ENCODE measurements at places on chromosomes 7 and 10.

GRCh38 chr7:106610996-106611886, 49.7 kb downstream of the CCDC71L start:
- DNase-seq: no peak

DNA sequence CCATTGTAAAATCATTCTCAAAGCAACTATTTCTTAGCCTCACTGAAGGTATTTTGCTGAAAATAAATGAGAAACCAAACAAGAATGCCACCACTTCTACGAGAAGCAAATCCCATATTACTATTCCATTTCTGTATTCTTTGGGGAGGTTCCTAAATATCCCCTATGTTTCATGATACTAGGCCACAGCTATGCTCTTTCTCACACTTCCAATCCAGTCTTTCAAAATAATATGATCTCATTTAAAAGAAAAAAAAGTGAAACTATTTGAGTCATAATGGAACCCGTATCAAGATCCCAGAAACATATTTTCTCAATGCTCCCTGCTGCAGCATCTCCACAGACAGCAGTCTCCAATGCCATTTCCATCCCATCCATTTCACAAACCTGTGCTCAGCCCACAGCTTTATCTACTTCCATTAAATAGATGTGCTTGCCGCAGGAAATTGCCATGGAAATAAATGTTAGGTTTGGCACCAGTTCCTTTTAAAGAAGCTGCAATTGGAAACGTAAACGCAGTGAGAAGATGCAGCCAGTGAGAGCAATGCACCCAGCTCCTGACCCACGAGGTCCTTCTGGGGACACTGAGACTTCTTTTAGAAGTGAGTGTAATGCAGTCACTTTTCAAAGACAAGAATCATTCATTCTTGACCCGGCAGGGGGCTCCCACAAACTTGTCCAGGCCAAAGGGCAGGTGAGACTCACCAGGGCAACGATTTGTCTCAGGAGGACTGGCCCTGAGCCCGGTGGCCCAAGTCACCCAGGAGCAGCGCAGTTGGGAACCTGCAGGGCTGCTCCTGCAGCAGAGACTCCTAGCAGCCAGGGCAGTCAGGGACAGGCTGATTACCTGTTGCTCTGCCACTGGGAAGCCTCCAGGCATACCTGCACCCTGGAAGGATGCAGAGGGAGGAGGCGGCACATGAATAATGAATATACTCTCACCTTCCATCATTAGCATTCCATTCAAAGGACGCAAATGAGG, 99.6 kb downstream of the C10orf90 start:
- DNase-seq: no peak

DNA sequence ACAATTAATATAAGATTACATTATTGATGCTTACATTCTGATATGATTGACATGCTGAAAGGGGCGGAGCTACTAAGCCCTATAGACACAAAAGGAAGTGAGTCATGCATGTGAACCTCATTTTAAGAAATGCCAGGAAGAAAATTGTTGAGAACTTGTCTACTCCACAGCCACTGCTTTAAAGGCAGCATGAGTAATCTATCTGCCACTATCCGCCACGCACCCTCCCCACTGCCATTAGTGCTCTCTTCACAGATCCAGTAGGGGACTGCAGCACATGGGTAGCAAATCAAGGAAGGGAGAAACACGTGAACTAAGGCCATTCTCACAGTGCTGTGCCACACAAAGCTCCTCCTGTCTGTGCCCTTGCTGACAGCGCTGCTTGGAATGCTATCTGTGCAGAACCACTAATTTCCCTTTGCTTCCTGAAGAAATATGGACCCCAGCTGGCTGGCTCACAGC, 524.8 kb downstream of the GRM8 start:
- no peak for DNase-seq

- no peak for DNase-seq
These were observed 25.6 kb upstream of the SOSTDC1 start for GRCh38 chr7:16491148-16491547.

DNA sequence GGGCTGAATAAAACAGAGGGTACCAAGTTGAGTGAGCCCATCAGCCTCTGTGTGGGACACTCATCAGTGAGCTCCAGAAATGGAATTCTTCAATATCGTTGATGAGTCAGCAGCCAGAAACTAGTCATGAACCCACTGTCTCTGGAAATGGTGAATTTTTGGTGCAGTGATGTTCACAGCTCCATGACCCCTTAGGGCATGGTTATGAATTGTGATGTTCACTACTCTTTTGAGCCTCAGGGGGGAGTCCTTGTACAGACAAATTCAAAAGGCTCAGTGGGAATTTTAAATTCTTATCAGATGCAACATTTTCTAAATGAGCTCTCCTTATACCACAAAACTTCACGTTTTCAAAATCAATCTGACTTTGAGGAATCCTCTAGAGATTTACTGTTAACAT, 335.7 kb downstream of the PHTF2 start:
- DNase-seq: no peak

GRCh38 chr10:101018118-101018599, 12.8 kb downstream of the PDZD7 start:
- no peak for DNase-seq

DNA sequence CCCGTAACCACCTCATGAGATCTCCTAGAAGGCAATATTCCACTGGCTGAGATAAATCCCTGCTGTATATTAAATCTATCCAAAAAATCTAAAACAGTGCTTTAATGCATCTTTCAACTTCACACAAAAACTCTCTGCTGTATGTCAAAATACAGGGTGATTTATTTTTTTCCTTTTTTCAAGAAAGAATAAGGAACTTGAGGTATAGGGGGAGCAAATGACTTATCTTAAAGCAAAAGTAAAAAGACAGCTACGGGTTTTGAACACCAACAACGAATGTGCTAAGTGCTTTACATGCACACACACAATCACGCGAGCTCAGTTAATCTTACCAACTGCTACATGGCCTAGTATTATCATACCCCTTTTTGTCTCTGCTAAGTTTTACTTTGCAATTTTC, 168.9 kb upstream of the PHF14 start:
- no peak for DNase-seq

DNA sequence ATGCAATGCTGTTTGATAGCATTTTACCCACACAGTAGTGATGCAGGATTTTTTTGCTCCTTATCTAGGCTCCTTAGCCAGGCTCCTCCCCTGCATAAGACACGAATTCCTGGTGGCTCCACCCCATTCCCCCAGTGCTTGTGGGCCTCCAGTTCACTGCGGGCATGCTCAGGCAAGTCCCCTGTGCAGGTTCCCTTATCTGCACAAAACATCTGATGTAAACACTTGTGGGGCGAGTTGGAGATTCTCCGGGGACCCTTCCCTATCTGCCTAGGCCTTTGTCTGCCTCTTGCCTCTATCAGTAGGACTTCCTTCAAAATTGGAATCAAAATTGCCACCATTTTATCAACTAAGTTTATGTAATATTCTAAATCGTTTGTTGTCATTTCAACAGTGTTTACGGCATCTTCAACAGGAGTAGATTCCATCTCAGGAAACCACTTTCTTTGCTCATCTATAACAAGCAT, 5.4 kb upstream of the STK17A start:
- no peak for DNase-seq

- no peak for DNase-seq
These were observed 786 bp downstream of the CUEDC2 start for GRCh38 chr10:102431452-102432124.

- no peak for DNase-seq
These were observed 246.7 kb downstream of the ETV1 start for GRCh38 chr7:13742811-13743210.
